ENCODE measurements at places on chromosomes 16 and 17.

GRCh38 chr16:73107371-73107770, 59.4 kb upstream of the ZFHX3 start:
- DNase-seq = no peak

- DNase-seq = no peak
Observed at GRCh38 chr17:311119-311782, 41.4 kb downstream of the RPH3AL start.

GRCh38 chr17:82318169-82318498, 726 bp upstream of the CD7 start:
- DNase-seq = no peak

- peak; percentile 38 for DNase-seq
Observed at GRCh38 chr16:51508490-51509212, 357.6 kb upstream of the SALL1 start.

DNA sequence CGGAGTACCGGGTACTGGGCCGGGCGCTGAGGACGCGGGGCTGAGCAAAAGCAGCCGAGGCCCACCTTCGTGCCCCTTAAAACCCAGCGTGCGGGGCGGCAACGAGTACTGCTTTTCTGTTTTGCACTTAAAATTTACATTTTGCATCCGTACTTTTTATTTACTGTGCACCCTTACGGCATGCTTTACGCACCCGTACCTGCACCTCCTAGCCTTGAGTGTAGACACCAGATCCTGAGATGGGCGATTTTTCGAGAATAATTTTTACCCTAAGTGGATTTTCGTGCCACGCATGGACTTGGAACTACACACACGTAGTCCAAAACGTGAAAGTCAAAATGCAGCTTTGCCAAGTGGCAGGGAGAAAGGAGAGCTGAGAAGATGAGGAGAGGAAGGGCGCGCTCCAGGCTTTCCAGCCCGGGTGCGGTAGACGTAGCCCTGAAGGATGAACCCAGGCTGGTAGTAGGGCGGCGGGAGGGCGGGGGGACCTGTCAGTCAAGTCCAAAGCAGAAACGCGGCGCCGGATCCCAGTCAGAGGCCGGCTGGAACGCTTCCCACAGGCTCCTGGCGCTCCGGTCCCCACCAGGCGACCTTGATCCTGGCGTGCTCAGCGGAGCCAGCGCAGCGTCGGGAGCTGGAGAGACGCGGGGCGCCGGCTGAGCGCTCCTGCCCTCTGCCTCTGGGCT, 1.2 kb upstream of the CBLN1 start:
- no peak for DNase-seq

- DNase-seq = peak; percentile 94
Observed at GRCh38 chr17:59846394-59847165, 46.2 kb downstream of the TUBD1 start.

DNA sequence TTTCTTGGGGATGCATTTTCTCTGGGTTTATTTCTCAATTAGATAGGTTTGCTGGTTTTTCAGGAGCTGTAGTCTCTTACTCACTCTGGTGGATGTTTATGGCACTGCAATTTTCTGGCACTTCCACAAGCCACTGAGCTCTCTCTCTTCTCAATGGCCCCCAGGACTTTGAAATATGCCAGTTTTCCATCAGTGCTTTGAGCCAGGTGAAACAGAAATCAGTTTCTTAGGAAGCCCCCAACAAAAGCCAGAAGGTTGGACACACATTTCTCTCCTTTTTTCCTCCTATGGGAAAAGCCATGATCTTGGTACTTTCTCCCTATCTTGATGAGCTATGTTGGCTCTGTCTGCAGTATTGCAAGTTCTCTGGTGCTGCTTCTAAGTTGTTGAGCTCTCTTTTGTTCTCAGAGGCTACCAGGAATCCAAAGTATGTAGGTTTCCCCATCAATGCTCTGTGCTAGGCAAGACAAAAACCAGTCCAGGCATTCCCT, 90.7 kb upstream of the SMIM36 start:
- DNase-seq = peak; percentile 61

- DNase-seq = no peak
Observed at GRCh38 chr16:78211946-78212345, 112.5 kb downstream of the WWOX start.

GRCh38 chr17:43556292-43556691, 10.2 kb upstream of the ETV4 start:
- DNase-seq = peak; percentile 29

DNA sequence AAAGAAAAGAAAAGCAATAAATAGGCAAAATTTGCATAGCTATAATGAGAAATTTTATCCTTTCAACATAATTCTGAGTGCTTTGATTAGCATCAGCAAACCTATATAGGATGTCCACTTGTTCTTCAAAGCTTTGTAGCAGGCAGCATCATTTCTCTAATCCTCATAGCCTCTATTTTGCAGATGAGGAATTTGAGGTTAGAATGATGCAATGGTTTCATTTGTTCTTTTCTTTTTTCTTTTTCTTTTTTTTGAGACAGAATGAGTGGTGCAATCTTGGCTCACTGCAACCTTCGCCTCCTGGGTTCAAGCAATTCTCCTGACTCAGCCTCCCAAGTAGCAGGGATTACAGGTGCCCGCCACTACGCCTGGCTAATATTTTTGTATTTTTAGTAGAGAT, 594.4 kb downstream of the TOX3 start:
- DNase-seq = peak; percentile 20

- DNase-seq = no peak
Observed at GRCh38 chr16:81612351-81613163, 166.5 kb upstream of the PLCG2 start.

DNA sequence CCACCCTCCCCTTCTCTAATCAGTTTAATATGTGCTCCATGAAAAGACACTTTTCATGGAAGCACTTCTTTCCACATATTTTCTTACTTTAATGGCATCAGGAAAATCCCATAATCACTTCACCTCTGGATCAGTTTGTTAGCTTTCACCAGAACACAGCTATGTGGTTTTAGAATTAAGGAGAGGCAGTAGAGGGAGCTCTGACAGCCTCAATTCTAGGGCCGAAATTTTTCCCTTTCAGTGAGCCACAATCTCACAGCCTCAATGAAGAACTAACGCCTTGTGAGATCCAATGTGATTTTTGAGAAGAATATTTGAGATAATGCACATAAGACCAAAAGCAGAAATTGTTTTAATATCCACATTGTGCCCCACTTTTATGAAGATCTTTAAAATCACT, 1494.0 kb upstream of the CDH8 start:
- no peak for DNase-seq

DNA sequence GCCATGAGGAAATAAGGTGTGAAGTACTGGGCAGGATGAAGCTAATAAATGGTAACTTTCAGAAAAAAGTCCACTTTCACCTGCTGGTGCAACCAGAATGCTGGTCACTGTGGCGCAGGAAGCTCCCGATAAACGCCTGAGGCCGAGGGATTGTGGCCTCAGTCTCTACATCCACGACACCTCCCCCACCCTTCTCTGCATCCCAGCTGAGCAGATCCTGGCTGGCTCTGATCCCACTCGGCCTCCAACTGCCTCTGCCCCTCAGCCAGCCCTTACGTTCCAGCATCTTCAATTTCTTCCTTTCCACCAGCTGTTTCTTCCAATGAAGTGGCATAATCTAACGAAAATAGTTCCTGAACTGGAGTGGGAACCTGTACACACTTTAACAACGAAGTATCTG, 49.5 kb downstream of the COX4I1 start:
- DNase-seq = no peak

GRCh38 chr17:65743308-65743655, 181.8 kb upstream of the AXIN2 start:
- DNase-seq = peak; percentile 51

GRCh38 chr17:34222722-34223497, 32.2 kb upstream of the CCL2 start:
- no peak for DNase-seq

GRCh38 chr17:70318051-70318450, 148.7 kb downstream of the KCNJ2 start:
- peak; percentile 19 for DNase-seq

DNA sequence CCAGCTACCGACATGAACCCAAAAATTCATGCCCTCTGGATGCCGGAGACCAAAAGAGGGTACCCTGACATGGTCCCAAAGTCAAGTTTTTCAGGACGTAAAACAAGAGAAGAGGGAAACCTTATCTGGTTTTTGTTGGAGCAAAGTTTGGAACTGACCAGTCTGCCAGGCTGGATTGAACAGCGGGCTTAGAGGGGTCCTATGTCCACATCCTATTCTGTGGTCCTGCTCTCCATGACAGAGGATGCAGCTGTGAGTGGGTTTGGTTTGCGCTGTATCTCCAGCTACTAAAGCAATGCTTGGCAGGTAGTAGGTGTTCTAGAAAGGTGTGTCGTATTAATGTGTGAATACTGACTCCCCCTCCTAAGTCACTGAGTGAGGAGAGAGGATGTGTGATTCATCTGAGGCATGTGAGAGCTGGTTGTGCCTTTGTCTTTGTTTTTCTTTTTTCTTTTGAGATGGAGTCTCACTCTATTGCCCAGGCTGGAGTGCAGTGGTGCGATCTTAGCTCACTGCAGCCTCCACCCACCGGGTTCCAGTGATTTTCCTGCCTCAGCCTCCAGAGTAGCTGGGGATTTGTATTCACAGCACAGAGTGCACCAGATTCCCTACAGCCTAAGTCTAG, 31.0 kb downstream of the PMM2 start:
- no peak for DNase-seq

GRCh38 chr17:82647593-82648164, 565 bp downstream of the WDR45B start:
- DNase-seq = no peak

DNA sequence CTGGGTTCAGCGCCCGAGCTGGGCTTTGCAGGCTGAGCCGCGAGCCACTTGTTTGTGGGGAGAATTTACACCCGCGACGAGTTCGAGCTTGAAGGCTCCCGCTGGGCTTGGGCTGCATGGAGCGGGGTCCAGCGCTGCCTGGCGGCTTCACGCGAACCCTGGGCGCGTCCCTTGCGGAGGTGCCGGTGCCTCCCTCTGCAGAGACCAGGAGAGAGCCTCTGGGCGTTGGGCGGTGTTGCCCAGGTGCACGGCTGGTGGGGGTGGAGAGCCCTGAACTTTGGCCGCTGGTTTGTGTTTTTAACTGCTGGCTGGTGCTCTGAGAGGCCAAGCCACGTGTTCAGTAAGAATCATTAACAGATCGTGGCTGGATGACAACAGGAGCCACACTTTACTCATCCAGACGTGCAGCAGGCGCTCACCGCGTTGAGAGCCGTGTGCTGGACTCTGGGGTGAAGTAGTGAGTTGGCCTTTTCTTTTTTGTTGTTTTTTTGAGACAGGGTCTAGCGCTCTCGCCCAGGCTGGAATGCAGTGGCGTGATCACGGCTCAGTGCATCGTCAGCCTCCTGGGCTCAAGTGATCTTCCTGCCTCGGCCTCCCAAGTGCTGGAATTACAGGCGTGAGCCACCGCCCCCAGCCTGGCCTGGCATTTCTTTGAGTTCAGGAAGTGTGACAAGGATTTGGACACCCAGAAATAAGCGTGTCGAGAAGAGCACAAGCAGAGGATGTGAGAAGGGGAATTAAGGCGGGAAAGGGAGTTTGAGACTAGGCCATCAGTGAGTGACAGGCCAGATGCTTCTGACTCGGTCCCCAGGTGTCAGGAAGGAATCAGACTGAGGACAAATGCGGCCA, 827 bp downstream of the CDK10 start:
- peak; percentile 52 for DNase-seq

DNA sequence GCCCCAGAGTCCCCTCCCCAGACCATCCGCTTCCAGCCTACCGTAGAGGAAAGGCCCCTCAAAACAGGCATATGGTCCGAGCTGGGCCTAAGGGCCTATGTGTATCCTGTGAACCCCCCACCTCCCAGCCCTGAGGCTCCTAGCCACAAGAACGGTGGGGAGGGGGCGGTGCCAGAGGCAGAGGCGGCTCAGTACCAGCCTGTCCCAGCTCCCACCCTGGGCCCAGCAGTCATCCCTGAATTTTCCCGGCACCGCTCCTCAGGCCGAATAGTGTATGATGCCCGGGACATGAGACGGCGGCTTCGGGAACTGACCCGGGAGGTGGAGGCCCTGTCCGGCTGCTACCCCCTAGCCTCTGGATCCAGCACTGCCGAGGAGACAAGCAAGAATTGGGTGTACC, 1.1 kb downstream of the SPEM1 start:
- DNase-seq = no peak

DNA sequence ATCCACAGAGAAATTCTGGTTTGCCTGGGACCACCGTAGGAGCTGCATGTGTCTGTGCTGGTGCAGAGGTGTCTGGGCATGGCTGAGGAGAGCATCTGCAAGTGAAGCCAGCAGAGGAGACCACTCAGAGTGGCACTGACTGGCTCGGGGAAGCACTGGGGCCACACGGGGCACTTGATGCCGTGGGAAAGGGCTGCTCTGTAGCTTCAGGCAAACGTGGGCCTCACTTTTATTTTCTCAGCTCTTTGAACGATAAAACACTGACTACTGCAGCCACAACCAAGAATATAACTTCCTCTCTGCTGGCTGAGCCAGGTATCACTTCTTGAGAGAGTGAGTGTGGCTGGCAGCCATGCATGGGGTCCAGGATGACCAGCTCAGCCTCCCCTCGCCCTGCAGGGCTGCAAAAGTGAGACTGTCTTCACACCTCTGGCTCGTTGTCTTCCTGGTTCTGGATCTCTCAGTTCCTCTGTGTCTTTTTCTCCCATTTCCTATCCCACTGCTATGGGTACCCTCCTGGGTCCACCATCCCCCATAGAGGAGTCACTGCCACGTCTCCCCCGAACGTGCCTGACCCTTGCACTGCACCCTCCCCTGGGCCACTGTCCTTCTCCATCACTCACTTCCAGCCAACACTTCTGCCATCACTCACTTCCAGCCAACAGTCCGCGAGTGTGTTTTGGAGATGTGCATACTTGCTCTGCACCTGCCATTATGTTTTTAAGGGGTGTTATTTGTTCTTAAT, 201.4 kb upstream of the CHMP6 start:
- no peak for DNase-seq

- no peak for DNase-seq
Observed at GRCh38 chr17:43949781-43950180, 4.0 kb downstream of the PYY start.

GRCh38 chr17:45332989-45333701, 16.3 kb upstream of the MAP3K14 start:
- DNase-seq = no peak

GRCh38 chr17:41974031-41974430, 7.4 kb downstream of the CNP start:
- DNase-seq = no peak

- DNase-seq = peak; percentile 70
Observed at GRCh38 chr17:56319531-56319930, 166.3 kb downstream of the ANKFN1 start.

DNA sequence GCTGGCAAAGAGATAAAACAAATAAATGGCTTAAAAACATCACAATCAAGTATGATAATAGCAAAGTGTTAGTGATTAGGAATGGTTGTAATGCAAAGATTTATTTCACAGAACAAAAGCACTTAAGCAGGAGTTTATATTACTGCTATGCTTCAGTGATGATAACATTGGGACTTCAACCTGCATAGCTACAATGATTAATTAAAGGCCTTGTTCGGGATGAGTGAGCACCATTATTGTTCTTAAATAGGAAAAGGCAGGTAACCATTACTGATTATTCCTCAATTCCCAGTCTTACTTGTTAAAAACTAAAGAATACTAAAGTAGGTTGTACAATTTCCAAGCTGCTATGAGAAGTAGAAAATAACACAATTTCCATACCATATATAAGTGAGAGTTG, 1247.5 kb upstream of the CDH8 start:
- DNase-seq = no peak
